ENCODE measurements at places on chromosomes 4 and X. TPM values are rescaled to one million over a fixed set of nuclear protein-coding genes. Genes with fewer than 3 reads are reported as not detected.

Gene ANKRD50
- total RNA-seq = 22.9 TPM

Gene CCDC160
- 2.3 TPM for total RNA-seq

Gene CSAG3
- total RNA-seq = not detected

Gene SH3BP2
- total RNA-seq = 62.1 TPM

Gene PRDM8
- total RNA-seq = 4.1 TPM

Gene SERTM2
- 0.06 TPM for total RNA-seq

Gene NSG1
- 1.6 TPM for total RNA-seq

Gene TNIP2
- 42.2 TPM for total RNA-seq

Gene FAAH2
- 5.1 TPM for total RNA-seq

Gene ZNF827
- total RNA-seq = 20.3 TPM

Gene MAGEA9B
- not detected for total RNA-seq

Gene STK32B
- total RNA-seq = 4.1 TPM

Gene FGB
- total RNA-seq = 7.5 TPM

Gene MAGEB1
- total RNA-seq = not detected

Gene RWDD4
- 16.5 TPM for total RNA-seq

Gene S100G
- total RNA-seq = not detected

Gene MAGEA11
- not detected for total RNA-seq

Gene CRLF2
- 2.3 TPM for total RNA-seq

Gene GC
- 2,230 TPM for total RNA-seq

Gene AFP
- 2.4 TPM for total RNA-seq

Gene GPAT3
- 11.2 TPM for total RNA-seq

Gene UGT2A1
- not detected for total RNA-seq

Gene LRCH2
- total RNA-seq = 3.9 TPM
